Activated CD4-positive, alpha-beta T cell treated with anti-CD3 and anti-CD28 coated beads for 1 hour (primary cell): ENCODE measurements at places on chromosomes 4 and X.

- DNase-seq = no peak
These were observed 1509.6 kb downstream of the ADGRL3 start for GRCh38 chr4:62709618-62710252.

DNA sequence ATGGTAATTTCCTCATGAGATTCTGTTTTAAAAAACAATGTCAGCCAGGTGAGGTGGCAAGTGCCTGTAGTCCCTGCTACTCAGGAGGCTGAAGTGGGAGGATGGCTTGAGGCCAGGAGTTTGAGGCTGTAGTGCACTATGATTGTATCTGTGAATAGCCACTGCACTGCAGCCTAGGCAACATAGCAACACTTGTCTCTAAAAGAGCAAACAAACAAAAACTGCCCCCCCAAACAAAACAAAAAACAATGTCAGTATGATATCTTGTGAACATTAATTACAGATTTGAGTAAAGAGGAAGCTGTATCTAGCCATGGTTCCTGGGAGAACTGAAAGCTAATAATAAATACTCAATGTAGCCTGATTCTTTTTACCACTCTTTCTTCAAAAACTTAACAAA lies 6.8 kb upstream of the MSL3 start:
- DNase-seq = no peak

- no peak for DNase-seq
These were observed 4.1 kb downstream of the ENPEP start for GRCh38 chr4:110480031-110480549.

DNA sequence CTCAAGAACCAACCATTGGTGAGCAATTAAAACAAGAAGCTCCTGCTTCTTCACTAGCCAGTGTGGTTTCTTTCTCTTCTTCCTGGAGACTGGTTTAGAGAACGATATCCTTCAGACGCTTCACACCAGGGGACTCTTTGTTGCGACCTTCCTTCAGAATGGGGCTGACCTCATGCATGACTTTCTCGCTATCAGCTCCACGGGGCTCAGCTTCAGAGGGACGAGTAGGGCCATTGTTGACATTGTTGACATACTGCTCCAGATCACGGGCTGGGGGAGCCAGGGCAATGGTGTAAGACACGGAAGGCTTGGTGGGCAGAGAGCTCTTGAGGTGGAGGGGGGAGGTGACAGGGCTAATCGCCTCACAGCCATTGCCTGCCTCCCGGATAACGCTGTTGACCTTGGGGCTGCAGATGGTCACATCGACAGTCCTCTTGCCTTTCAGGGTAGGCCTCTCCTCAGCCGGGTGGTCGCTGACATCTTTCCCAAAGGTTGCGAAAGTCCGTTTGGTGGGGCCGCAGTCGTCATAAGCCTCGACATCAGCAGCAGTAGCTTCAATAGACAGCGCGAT lies 113.8 kb downstream of the PCDH19 start:
- DNase-seq = no peak

DNA sequence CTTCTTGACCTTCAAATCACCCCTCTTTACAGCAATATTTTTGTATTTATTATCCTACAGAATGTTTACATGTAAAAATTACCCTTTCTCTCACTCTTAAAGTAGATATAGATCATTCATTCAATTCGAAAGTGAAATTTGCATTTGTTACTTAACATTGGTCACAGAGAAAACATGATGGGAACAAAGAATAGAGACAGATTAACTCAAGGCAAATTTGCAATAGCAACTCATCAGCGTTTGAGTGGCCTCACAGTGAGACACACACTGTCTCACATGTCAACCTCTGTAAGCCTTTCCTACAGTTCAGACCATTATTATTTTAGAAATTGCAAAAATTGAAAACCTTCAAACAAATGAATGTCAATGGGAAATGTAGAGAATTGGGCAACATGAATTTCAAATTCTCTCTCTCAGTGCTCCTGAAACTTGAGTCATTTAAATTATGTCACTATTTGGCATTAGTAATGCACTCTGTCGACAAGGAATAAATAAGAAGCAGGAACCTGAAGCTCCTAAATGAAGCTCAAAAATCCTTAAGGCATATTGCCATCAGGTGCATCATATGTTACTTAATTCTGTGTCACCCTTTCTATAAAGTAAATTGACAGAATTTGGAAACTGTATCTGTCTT lies 148.3 kb upstream of the ANXA10 start:
- DNase-seq = no peak

GRCh38 chrX:86066998-86067397 lies 19.6 kb upstream of the CHM start:
- DNase-seq = no peak

- DNase-seq = no peak
These were observed 79.0 kb downstream of the AFAP1 start for GRCh38 chr4:7860600-7861163.

- DNase-seq = no peak
These were observed 25.6 kb upstream of the SPP1 start for GRCh38 chr4:87949961-87950360.
